ENCODE measurements at places on chromosomes 1 and 21. TPM values are rescaled to one million over a fixed set of nuclear protein-coding genes. Genes with fewer than 3 reads are reported as not detected.

FAM163A gene
- total RNA-seq = not detected

RNU1-3 gene
- under 0.01 TPM for total RNA-seq

SLFNL1 gene
- total RNA-seq = 1.3 TPM

KPRP gene
- total RNA-seq = 0.14 TPM

FALEC gene
- total RNA-seq = not detected

Measured in thoracic aorta (tissue), 2 donors.